C1 segment of cervical spinal cord (tissue), 14 donors: ENCODE measurements at places on chromosomes 16 and 17.

GRCh38 chr17:29561554-29562517 is 5.0 kb downstream of the ABHD15 start:
- no peak for DNase-seq

DNA sequence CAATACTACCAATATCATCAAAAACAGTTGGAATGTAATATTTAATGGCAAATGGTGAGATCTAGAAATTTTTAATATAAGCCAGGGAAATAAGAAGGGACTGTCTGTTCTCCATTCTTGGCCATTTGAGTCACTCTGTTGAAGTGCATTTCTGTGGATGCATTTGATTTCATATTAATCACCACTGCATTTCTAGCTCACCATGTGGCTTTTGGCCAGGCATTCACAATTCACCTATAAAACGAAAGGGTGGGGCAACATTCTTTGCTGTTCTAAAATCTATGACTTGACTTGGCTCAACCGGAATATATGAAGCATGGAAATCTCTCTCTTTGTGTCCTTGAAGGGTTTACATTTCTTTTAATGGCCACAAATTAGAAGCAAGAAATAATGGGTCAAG is 483.0 kb downstream of the SLC39A11 start:
- no peak for DNase-seq

- no peak for DNase-seq
Measured at GRCh38 chr17:81612172-81612970, 24.5 kb downstream of the NPLOC4 start.

- DNase-seq = no peak
Measured at GRCh38 chr16:83517398-83517797, 290.4 kb upstream of the HSBP1 start.

GRCh38 chr17:46773221-46773605 is 45.3 kb downstream of the WNT3 start:
- no peak for DNase-seq

- DNase-seq = no peak
Measured at GRCh38 chr16:81443688-81444447, 740 bp upstream of the CMIP start.

DNA sequence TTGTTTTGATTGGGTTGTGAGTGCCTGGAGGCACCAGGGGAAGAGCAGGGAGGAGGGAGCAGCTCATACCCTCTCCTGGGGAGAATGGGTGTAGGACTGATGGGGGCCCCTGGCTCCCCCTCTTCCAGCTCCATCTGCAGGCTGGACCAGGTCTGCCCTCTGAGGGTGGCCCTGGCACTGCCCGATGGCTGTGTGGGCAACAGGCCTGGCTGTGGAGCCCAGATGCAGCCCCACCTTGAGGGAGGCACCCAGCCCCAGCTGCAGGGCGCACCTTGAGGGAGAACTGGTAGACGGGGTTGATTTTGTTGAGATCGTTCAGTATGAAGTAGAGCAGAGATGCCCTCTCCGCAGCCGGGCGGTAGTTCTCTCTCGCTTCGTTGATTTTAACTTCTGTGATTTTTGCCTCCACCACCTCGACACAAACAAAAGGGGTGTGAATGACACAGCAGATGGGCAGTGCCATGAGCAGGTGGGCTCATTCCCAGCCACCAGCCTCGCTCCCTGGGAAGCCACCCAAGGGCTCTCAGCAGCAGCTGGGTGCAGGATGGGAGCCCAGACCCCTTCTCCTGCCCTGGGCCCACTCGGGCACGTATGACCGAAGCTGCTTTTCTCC is 71.6 kb downstream of the PGS1 start:
- no peak for DNase-seq

GRCh38 chr17:65586899-65587298 is 25.5 kb upstream of the AXIN2 start:
- no peak for DNase-seq

- DNase-seq = no peak
Measured at GRCh38 chr16:76654088-76654820, 377.1 kb downstream of the CNTNAP4 start.

GRCh38 chr16:80517846-80518245 is 22.9 kb upstream of the DYNLRB2 start:
- DNase-seq = no peak

DNA sequence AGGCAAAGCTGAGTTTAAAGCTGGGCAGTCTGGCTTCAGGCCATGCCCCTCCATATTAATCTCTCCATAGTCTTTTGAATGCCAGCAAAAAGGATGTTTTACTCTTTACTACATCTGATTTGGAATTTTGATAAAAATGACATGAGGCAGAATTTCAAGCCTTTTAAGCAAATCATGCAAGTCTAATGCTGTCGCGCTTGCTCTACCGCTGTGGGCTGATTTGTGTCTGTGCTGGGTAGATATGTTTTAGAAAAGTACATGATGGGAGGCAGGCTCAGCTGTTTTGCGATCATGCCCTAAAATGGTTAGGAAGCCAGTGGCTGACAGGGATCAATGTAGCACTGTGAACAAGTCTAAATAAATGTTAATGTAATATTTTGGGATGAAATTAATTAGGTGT is 311.9 kb downstream of the CA10 start:
- DNase-seq = no peak

DNA sequence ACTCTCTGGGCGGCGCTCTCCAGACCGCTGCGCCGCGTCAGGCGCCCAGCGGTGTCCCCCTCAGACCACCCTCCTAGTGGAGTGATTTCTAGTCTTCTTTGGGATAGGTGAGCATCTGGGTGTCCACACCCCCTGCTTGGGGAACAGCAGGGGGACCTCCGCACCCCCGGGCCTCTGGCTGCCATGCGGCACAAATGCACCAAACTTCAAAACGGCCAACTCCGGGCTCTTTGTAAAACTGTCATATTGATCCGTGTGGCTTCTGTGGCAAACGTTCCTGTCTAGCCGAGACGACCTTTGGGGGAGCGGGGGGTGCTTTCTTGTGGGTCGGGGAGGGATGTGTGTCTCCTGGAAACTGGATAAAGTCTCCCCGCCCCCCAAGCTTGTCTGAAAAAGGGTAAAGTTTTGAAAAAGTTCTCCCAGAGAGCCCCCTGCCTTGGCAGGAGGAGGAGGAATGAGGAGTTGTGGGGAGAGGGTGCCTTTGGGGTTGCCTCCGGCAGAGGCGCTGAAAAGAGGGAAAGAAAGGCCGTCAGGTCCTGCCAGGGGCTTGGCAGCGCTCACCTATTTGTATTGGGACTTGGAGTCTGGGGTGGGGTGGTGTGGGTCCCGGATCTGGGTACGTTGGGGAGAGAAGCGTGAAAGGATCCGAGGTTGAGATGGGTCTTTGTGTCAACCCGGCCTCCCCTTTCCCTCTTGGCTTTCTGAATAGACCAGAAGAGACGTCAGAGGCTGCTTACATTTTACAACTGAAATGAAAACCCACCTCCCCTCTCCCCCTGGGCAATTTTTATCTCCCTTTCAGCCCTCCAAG is 2.2 kb upstream of the CHD3 start:
- no peak for DNase-seq

- DNase-seq = no peak
Measured at GRCh38 chr17:73495641-73496040, 148.6 kb downstream of the SDK2 start.

DNA sequence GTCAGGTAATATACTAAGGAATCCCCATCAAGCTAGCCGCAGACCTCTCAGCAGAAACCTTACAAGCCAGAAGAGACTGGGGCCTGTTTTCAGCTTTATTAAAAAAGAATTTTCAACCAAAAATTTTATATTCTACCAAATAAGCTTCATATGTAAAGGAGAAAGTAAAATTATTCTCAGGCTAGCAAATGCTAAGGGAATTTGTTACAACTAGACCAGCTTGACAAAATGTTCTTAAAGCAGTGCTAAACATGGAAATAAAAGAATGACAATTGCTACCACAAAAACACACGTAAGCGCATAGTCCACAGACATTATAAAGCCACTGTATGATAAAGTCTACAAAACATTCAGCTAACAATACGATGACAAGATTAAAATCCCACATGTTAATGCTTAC is 449.4 kb upstream of the MON1B start:
- no peak for DNase-seq

DNA sequence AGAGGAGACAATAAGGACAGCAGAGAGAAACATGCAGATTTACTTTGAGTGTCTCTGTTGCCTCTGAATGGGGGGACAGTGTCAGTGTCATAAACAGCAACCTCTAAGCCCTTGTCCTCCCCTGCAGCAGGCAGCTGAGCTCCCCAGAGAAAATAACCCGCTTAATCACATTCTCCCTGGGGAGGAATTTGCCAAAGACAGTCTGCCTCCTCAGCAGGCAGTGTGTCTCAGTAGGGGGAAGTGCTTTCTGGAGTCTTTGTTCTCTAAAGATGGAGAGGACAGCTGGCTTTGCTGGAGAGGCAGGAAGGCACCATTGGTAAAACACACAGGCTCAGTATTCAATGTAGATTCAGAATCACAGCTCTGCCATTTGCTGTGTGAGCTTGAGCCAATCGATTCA is 16.1 kb downstream of the TEKT5 start:
- no peak for DNase-seq

DNA sequence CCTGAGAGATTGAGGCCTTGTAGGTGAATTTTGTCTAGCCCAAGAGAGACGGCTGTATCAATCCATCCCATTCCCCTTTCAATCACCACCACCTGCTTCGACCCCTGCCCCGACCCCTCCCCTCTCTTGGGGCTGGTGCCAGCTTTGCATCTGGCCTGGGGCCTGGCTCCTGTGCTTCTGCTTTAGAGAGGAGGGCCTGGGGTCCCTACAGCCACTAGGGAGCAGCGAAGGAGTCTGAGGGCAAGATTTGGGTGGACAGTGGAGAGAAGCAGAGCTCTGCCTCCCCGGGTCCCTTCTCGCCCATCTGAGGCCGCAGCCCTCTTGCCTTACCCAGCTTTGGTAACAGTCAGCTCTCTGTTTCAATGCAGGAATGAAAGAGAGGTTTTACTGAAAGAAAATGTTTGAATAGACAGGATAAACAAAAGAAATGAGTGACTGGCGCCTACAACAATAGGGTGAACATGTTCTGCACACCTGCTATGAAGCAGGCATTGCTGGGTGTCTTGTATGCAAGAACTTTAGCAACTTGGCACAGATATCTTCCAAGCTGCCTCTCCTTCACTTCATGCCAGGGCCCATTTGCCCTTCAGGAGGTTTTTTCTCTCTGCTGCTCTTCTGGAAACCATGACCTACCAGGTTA is 57.4 kb downstream of the SLC47A1 start:
- no peak for DNase-seq

DNA sequence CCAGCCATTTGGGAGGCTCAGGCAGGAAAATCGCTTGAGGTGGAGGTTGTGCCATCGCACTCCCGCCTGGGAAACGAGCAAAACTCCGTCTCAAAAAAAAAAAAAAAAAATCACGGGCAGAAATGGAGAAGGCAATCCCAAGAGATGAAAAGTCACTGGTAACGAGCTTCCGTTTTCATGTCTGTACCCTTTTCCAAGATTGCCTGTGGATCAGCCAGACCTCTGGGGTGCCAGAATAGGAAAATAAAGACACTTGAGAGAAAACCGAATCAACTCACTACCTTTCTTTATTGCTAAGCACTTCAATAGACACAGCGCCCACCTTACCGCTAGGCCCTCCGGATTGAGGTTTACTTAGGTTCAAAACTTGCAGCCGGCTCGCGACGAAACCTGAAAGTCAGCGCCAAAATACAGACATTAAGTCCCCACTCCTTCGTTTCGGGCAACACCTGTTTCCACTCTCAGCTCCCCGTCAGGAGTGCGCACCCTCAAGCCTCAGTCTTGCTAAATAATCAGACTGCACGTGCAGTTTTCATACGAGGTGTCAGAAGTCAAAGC is 970 bp upstream of the TRAF7 start:
- no peak for DNase-seq

DNA sequence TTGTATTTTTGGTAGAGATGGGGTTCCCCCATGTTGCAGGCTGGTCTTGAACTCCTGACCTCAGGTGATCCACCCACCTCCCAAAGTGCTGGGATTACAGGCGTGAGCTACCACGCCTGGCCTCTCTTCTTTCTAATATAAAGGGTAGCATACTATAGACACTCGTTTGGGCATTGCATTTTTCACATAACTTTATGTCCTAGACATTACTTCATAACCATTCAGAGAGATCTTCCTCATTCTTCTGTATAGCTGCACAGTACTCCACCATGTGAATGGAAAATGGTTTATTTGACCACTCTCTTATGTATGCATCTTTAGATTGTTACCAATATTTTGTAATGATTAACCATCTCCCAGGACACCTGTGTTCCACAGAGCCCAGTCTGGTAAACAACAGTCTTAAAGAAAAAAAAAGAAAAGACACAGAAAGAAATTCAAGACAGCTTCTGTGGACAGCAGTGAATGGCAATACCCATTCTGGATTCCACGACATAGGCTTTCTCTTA is 42.1 kb downstream of the TK2 start:
- DNase-seq = no peak
